ENCODE measurements at places on chromosomes 12 and 14.

DNA sequence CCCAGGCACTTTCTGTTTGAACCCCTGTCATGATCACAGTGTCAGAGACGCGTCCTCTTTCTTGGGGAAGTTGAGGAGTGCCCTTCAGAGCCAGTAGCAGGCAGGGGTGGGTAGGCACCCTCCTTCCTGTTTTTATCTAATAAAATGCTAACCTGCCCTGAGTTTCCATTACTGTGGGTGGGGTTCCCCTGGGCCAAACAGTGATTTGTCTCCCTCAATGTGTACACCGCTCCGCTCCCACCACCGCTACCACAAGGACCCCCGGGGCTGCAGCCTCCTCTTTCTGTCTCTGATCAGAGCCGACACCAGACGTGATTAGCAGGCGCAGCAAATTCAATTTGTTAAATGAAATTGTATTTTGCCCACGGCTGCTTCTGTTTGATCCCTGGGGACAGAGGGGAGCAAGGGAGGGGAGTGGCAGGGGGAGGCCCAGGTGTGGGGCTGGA, 5.1 kb downstream of the SHMT2 start:
- DNase-seq: no peak

- DNase-seq: no peak
Measured at GRCh38 chr12:46383654-46384450, 11.3 kb upstream of the SLC38A2 start.

DNA sequence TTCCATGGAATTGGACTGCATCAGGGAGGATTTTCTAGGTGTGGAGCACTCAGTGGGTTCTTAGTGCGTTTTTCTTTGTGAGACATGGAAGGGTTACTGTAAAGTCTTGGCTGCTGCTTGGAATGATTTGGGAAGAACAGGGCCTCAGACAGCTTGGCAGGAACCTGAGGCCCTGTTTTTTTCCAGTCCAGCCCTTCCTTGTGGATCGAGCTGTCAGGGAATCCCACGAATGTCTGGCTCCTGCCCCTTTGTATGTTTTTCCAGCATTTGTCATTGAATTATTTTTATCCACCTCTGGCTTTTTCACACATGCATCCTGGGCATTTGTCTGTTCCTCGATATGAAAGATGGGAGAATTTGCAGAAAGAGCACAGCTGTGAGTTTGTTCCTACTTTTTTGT, 158.5 kb downstream of the TGFB3 start:
- no peak for DNase-seq

- no peak for DNase-seq
Measured at GRCh38 chr12:58608711-58609110, 311.6 kb downstream of the LRIG3 start.

DNA sequence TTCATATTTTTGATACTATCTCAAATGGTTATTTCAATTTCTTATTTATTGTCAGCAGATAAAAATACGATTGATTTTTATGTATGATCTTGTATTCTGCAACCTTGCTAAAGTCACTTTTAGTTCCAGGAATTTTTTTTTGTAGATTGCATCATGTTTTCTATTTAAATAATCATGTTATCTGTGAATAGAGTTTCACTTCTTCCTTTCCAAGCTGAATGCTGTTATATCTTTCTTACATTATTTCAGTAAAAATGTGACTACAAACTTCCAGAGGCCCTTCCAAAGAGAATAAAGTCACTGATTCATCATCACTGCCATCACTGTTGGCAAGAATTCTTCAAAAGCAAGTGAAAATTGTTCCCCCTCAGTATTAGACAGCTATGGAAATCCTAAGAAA, 104.7 kb upstream of the RAP1B start:
- DNase-seq: no peak

DNA sequence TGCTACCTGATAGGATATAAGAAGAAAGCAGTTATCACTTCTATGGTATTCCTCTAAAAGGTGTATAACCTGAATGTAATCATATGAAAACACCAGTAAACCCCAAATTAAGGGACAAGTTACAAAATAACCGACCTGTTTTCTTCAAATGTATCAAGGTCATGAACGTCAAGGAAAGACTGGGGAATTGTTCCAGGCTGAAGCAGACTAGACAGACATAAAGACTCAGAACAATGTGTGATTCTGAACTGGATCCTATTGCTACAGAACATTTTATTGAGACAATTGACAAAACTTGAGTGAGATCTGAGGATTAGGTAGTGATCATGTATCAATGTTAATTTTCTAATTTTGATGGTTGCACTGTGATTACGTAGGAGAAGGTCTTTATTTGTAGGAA, 15.4 kb upstream of the LRP6 start:
- no peak for DNase-seq

DNA sequence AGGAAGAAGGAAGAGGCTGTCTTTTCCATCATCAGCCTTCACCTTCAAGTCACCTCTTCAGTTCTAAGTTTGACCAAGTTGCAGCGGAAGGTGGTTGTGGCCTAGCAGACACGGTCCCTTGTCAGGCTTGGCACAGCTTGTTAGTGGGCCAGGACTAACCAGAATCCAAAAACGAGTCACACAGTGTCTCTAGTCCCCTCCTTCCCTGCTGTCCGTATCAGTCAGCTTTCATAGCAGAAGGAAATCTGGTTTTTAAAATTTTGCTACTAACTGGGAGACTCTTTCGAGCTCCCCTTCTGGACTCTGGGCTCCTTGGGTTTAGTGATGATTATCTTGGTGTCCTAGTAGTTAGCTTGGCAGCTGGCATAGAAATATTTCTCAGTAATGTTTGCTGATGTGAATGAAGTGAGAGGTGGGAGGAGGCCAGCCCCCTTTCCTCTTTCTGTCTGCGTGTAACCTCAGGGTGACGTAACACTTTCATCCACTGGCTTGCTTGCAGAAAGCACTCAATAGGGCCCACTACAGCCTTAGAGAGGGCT, 3.8 kb downstream of the ETV6 start:
- DNase-seq: no peak

DNA sequence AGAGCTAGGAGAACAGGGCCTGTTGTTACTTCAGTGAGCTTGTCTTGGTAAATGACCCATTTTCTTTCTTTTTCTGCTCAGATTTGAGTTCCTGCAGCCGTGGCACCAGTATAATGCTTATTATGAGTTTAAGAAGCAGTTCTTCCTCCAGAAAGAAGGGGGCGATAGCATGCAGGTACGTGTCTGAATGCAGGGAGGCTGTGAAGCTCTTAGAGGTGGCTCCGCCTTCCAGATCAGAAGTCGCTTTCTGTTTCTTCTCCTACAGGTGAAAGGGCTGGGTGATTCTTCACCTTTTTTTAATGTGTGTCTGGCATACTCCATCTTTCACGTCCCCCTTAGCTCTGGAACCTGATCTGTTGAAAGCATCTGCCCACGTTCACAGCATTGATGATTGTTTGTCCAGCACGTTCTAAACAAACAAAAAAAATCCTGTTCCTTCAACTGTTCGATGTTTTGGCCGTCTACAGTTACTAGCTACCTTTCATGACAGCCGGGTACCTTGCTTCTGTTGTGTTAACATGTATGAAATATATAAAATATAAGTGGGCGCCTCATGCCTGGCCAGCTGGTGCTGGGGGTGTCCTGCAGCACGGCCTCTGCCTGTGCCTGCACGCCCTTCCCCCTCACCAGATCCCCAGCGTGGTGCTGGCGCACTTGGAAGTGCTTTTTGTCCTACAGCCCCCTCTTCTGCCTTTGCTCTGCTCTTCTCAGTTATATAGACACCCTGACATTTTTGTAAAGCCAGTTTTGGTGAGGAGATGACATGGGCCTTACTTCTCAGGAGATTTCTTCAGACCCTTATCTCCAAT, 44.6 kb downstream of the SFSWAP start:
- DNase-seq: no peak

DNA sequence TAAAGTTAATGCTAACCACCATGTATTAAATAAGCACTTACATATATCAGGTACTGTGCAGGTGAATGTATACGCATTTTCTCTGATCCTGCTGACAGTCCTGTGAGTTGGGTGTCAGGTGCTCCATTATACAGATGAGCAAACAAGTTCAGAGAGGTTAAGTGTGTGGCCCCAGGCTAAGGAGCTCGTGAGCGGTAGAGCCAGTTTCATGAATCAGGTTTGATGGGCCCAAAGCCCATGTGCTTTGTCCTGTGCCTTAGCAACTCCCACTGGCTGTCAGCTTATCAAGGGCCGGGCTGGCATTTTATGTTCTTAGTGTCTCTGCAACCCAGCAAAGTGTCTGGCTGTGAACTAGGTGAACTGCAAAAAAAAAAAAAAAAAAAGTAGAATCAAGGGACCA, 701.2 kb upstream of the TBX3 start:
- DNase-seq: no peak

GRCh38 chr12:89928467-89928866, 219.8 kb upstream of the ATP2B1 start:
- DNase-seq: no peak

DNA sequence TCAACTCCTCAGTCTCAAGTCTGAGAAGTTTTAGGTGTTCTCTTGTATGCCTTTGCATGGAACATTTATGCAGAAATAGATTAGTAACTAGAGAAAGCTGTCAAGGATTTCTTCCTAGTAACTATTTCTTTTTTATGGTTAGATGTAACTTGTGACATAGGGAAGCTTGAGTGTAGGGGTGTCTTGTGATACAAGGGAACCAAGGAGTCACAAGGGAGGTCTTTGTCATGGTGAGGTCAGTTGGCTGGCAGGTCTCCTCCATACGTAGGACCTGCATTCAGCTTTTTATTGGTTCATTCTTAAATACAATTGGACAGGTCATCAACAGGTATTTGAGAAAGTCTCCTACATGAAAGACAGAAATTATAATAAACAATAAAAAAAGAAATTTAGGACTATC, 394.0 kb upstream of the CCDC196 start:
- DNase-seq: no peak

DNA sequence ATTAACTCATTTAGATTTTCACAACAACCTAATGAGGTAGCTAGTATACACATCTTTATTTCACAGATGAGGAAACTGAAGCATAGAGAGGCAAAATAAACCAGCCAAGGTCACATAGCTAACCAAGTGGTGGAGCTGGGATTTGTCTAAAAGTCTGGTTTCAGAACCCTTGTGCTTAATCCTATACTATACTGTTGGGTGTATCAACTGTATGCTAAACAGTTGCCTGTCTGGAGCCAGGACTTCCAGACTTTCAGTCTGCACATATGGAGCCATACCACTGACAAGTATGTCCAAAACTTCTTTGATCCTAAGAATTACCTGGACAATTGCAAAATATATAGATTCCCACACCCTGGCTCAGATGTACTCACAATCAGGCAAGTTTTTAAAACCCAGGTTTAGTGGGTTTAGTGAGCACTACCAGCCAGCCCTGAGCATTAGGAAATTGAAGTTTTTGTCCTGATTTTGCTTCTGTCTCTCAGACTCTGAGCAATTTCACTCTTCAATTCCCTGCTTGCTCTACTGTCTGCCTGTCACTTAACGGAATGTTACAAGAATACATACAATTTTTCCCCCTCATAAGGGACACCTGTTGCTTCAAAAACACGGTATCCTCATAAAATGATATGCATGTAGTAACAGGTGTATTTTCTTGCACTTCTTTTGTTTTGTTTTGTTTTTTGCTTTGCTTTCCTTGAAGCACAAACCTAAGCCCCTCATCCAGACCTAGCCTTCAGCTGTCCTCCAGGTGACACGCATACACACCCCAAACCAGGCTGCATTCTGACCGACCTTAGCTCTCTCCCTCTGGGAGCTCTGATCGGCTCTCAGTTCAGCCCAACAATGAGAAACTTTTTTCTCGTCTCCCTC, 9.6 kb upstream of the SALL2 start:
- no peak for DNase-seq

DNA sequence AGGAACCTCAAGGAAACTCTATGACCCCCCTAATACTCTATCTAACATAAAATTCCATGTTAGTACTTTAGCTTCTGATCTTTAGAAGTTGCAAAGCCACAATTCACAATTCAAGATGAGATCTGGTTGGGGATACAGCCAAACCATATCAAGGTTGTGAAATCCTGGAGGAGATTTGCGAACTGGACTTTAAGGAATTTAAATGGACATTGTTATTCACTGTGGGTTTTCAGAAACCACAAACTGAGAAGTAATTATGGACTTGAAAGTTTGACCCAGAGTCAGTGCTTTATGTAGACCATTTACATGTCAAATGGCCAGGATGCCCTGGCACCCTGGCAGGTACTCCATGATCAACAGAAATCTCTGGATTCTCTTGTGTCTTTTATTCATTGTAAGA, 14.2 kb upstream of the CDKL1 start:
- DNase-seq: no peak

DNA sequence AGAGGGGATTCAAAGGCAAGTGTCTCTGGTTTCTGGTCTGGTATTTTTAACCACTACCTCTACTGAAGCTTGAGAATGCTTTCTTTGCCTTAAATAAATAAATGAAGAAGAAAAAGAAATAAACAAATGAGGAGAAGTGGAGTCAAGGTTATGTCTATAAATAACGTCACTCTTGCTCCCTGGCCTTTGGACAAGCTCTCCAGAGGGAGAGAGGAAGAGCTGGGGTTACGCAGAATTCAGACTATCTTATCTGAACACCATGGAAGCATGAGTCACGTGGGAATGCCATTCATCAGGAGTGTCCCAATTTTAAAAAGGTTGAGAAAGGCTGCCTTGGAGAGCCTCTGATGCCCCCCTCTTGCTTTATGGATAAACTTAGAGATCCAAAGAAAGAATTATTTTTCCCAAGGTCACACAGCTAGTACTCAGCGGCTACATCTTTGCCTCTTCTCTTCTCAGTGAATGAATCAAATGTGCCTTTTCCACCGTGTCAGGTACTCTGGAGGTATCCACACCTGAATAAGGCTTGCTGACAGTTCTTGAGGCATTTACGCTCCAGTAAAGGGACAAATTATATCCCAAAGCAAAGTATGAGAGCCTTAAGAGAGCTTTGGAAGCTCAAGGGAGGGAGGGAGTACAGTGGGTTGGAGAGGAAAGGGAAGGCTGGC, 12.9 kb upstream of the MSI1 start:
- no peak for DNase-seq

- DNase-seq: no peak
Measured at GRCh38 chr12:128383357-128383937, 116.5 kb downstream of the TMEM132C start.

- DNase-seq: no peak
Measured at GRCh38 chr12:57850854-57851430, 4.4 kb upstream of the CTDSP2 start.

- DNase-seq: no peak
Measured at GRCh38 chr12:117994551-117995438, 21.7 kb upstream of the RFC5 start.

DNA sequence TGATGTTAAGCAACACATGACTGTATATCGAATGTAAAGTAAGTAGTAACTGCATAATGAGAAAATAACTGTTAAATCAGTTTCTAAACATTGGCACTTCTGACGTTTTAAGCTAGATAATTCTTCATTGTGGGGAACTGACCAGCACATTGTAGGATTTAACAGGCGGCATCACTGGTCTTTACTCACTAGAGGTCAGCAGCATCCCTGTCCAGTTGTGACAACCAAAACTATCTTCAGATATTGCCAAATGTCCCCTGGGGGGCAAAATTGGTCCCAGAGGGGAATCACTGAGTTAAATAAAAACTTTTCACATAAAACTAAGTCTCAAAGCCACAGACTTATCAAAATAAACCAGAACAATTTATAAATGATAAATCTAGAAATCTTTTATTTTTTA, 65.3 kb downstream of the BLTP3B start:
- DNase-seq: no peak

GRCh38 chr12:81541121-81541520, 218.0 kb downstream of the PPFIA2 start:
- DNase-seq: no peak

Measured in NCI-H1436 treated with DMSO at 0.1 percent for 48 hours (cell line).